Panc1 (cell line): ENCODE measurements at places on chromosomes 7 and 10. TPM values are rescaled to one million over a fixed set of nuclear protein-coding genes. Genes with fewer than 3 reads are reported as not detected.

- no peak for DNase-seq
These were observed 34.8 kb upstream of the SFMBT2 start for GRCh38 chr10:7445474-7446185.

DNA sequence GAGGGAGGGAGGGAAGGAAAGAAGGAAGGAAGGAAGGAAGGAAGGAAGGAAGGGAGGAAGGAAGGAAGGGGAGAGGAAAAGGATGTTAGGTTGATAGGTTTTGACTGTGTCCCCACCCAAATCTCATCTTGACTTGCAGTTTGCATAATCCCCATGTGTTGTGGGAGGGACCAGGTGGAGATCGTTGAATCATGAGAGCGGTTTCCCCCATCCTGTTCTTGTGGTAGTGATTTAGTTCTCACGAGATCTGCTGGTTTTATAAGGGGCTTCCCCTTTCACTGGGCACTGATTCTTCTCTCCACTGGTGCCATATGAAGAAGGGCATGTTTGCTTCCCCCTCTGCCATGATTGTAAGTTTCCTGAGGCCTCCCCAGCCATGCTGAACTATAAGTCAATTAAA, 15.1 kb upstream of the NUDCD3 start:
- no peak for DNase-seq

- DNase-seq, result no peak
These were observed 34.0 kb downstream of the LEP start for GRCh38 chr7:128274884-128275603.

CCL26 gene
- total RNA-seq, result not detected

SLC39A12 gene
- total RNA-seq, result not detected
